GM12864 (cell line): ENCODE measurements at places on chromosomes 12 and 14.

GRCh38 chr14:100213956-100214769 lies 24.8 kb upstream of the YY1 start:
- peak; percentile 46 for DNase-seq

- DNase-seq, result no peak
Measured at GRCh38 chr14:24335461-24336171, 745 bp upstream of the ADCY4 start.

GRCh38 chr12:89856431-89856830 lies 147.8 kb upstream of the ATP2B1 start:
- peak; percentile 81 for DNase-seq

DNA sequence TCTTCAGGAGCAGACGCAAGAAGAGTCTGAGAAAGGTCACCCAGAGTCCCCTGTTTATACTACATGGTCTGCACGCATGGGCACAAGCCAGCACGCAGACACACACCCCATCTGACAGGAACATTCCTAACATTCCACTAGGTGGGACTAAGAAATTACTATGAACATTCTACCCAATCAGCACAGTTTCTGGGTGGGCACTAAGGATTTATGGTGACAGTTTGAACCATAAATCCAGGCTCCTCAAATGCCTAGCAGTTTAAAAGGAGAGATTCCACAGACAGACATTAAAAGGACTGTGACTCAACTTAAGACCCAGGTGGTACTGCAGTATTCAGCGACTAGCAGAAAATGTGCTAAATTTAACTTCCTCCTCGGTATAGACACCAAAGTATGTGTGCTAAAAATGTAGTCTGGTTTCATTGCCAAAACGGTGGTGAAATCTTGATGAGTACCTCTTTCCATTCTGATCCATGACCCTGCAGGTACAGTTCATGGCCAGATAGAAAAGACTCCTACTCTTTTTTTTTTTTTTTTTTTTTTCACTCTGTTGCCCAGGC lies 16.2 kb downstream of the ABHD4 start:
- peak; percentile 34 for DNase-seq

- peak; percentile 86 for DNase-seq
Measured at GRCh38 chr12:11765817-11766794, 116.6 kb downstream of the ETV6 start.

GRCh38 chr12:12481631-12482030 lies 81.0 kb downstream of the DUSP16 start:
- DNase-seq, result no peak

- DNase-seq, result no peak
Measured at GRCh38 chr14:93857081-93857480, 68.8 kb upstream of the PRIMA1 start.
